Nephron progenitor cell (in vitro differentiated cells): ENCODE measurements at places on chromosomes 6 and 20.
A peak's percentile ranks its signal among the peaks of the same experiment; 100 is the strongest.

DNA sequence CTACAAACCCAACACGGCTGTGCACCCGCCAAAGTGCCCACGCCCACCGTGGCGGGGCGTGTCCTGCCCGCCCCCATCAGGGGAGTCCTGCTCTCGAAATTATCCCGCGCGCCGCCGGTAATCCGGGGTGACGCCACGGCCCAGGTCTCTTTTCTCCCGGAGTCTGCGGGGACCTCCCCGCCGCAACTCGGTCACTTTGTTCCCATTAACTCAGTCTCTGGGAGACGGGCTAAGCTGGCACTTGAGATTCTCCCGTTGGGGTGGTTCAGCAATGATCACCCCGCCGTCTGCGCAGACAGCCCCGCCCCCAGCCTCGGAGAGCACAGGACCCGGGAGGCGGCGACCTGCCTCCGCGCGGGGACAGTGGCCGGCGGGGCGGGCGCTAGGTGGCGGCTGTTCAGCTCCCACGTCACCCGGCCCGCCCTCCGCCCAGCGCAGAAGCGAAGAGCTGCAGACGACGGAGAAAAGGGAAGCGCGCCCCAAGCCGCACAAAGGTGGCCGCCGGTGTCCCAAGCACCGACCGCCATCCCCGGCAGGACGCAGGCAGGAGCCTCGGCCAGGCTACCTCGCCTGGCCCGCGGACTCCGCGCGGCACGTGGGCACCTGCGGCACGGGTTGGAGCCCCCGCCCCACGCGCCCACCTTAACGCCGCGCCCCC lies 31.5 kb downstream of the SF3B5 start:
- DNase-seq = peak; percentile 92
- no peak overlapping the region for H3K27ac ChIP-seq
- no peaks in the 10 kb centered on the region for H3K36me3 ChIP-seq
- peaks cover 87% of the 10 kb centered on the region for H3K27me3 ChIP-seq
- peaks cover 12% of the 10 kb centered on the region for H3K4me1 ChIP-seq

- no peak overlapping the region for H3K27ac ChIP-seq
- peaks cover 12% of the 10 kb centered on the region for H3K36me3 ChIP-seq
- H3K4me1 ChIP-seq = no peaks in the 10 kb centered on the region
- H3K27me3 ChIP-seq = no peaks in the 10 kb centered on the region
Observed at GRCh38 chr6:80227545-80228105, 121.2 kb downstream of the BCKDHB start.

DNA sequence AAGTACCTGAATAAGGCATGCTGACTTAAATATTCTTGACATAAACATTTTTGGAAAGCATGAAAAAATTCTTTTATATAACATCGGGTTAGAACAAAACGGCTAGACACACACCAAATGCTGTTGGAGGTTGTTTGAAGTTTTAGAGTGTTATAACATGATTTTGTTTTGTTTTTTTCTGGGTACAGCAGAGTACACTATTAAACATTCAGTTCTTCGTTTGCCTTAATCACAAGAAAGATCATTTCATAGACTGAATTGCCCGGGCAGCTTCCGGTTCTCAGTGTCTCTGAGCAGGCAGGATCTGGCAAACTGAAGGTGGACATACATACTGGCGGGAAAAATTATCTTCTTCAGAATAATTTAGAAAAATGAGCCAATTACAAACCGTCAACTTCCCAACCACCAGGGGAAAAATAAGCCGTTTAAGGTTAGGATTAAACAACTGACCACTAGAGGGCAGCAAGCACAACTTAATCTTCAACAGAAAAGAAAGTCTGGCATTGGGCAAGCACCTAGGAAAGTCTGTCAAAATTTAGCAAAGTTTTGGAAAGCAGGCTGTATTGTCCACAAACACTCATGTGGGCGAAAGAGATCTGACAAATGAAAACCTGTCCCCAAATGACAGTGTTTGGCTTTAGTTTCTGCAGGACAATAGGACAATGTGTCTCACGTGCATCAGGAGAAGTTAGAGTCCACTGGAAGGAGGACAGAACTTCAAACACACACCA lies 15.0 kb downstream of the ZNF217 start:
- DNase-seq = peak; percentile 48
- peak overlapping the region; percentile 26 for H3K4me3 ChIP-seq
- peaks cover 67% of the 10 kb centered on the region for H3K36me3 ChIP-seq
- no peak overlapping the region for H3K27ac ChIP-seq
- peaks cover 33% of the 10 kb centered on the region for H3K4me1 ChIP-seq

DNA sequence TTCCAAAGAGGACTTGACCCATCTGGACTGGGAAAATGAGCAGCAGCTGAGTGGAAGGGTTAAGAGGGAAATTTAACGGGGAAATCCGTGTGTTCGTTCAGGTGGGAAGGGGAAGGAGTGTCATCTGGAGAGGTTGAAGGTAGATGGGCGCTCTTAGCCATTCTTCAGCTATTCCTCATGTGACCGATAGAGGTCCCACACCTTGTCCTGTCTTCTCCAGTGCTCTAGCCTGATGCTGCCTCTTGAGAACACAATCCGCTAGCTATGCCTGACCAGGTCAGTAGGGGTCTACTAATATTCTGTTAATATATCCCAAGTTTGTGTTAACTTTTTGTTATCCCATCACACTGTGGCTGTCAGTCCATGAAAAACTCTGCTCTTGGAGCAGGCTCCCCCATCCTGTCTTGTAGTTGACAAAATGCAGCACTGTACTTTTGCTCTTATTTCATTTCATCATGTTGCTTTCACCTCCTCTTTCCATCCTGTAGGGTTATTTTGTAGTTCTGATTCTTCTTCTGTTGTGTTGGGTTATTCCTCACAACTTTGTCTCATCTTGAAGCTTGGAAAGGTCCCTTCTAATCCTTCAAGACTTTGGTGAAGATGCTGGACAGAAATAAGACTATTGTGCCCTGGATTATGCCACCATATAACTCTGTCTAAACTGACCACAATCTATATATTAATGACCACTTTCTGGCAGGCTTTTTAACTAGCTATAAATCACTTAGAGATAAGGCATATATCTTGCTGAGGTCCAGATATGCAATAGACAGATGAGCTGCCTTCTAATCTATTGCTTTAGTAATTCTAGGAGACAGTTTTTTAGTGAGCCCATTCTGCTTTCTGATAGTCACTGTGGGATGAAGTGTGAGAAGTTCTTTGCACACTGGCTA lies 123.4 kb upstream of the SUPT3H start:
- no peak overlapping the region for H3K27ac ChIP-seq
- peaks cover 6% of the 10 kb centered on the region for H3K27me3 ChIP-seq
- H3K4me1 ChIP-seq = peaks cover 67% of the 10 kb centered on the region
- no peak overlapping the region for H3K4me3 ChIP-seq
- H3K36me3 ChIP-seq = no peaks in the 10 kb centered on the region

DNA sequence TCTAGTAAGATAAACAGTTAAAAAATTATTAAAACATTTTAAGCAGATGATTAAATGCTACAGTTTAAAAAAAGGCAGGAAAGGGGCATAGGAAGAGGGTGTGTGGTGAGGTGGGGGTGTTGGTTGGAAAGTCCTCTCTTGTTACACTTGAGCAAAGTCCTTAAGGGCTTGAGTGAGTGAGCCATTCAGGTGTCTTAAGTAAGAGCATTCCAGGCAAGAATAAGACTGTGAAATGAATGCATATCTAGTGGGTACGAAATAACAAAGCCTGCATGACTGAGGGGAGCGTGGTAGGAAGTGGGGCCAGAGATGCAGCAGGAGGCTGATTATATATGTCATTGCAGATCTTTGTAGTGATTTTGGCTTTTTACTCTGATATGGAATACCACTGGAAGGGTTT lies 5.1 kb downstream of the CDKAL1 start:
- no peak overlapping the region for H3K4me3 ChIP-seq
- no peaks in the 10 kb centered on the region for H3K27me3 ChIP-seq
- peaks cover 51% of the 10 kb centered on the region for H3K36me3 ChIP-seq
- peaks cover 44% of the 10 kb centered on the region for H3K4me1 ChIP-seq

DNA sequence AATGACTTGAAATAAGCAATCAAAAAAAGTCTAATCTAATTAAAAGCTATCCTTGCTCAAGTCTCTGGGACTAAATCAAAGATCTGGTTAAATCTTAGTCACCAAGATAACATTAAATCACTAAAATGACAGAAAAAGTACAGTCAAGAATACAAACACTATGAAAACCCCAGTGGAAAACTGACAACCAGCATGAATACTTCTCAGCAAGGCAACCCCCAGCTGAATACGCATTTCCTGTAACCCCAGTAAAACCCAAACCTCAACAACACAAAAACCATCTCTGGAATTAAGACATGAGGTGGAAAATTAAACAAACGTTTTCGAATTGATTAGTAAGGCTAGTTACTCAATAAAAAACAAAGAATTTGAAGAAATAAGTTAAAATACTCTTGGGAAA lies 23.7 kb upstream of the ZC3H12D start:
- no peak for DNase-seq
- no peaks in the 10 kb centered on the region for H3K27me3 ChIP-seq
- no peaks in the 10 kb centered on the region for H3K4me1 ChIP-seq
- H3K36me3 ChIP-seq = peaks cover 35% of the 10 kb centered on the region
- H3K4me3 ChIP-seq = no peak overlapping the region

DNA sequence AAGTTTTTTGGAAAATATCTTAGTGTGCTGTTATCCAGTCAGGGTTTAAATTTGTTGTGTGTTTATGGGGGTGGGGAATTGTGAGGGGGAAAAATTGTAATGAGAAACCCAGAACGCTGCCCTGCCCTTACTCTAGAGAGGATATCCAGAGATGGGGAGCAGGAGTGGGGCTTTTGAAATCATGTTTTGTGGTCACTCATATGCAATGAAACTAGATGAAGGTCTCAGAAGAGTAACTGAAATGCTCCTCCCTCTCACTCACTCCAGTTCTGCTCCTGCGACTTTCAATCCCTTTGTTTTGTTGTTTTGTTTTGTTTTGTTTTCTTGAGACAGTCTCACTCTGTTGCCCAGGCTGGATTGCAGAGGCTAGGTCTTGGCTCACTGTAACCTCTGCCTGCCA lies 100.0 kb downstream of the CRYBG1 start:
- H3K27ac ChIP-seq = no peak overlapping the region
- no peak overlapping the region for H3K4me3 ChIP-seq
- peaks cover 7% of the 10 kb centered on the region for H3K27me3 ChIP-seq
- no peaks in the 10 kb centered on the region for H3K36me3 ChIP-seq

- no peaks in the 10 kb centered on the region for H3K27me3 ChIP-seq
- peaks cover 32% of the 10 kb centered on the region for H3K36me3 ChIP-seq
- H3K27ac ChIP-seq = no peak overlapping the region
- H3K4me1 ChIP-seq = peaks cover 5% of the 10 kb centered on the region
Observed at GRCh38 chr20:62195736-62196135, 12.9 kb downstream of the MTG2 start.

- no peaks in the 10 kb centered on the region for H3K36me3 ChIP-seq
- peaks cover 67% of the 10 kb centered on the region for H3K4me1 ChIP-seq
- DNase-seq = no peak
- H3K27me3 ChIP-seq = peaks cover 5% of the 10 kb centered on the region
- H3K4me3 ChIP-seq = no peak overlapping the region
Observed at GRCh38 chr20:52923123-52923937, 48.8 kb upstream of the TSHZ2 start.

GRCh38 chr6:114428341-114428740 lies 85.5 kb upstream of the HS3ST5 start:
- H3K4me1 ChIP-seq = peaks cover 39% of the 10 kb centered on the region
- no peak overlapping the region for H3K27ac ChIP-seq
- H3K36me3 ChIP-seq = no peaks in the 10 kb centered on the region
- peaks cover 53% of the 10 kb centered on the region for H3K27me3 ChIP-seq
- DNase-seq = no peak

DNA sequence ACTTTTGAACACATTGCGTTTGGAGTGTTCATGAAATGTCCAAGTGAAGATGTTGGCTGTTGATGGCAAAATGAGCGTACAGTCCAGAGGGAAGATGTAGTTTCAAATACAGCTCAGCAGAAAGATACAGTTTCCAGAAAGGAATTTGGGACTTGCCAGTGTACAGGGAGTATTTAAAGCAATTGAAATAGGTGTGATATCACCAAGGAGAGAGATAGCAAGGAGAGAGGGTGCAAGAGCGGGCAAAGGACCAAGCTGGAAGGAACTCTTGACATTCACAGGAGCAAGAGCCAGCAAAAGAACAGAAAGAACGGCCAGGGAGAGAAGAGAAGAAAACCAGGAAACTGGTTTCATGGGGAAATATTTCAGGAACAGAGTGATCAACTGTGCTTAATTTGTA lies 47.8 kb downstream of the CARMIL1 start:
- no peak for DNase-seq
- H3K4me1 ChIP-seq = peaks cover 24% of the 10 kb centered on the region
- H3K36me3 ChIP-seq = no peaks in the 10 kb centered on the region
- no peak overlapping the region for H3K27ac ChIP-seq

GRCh38 chr20:13765299-13765698 lies 19.4 kb downstream of the ESF1 start:
- H3K4me1 ChIP-seq = no peaks in the 10 kb centered on the region
- no peak overlapping the region for H3K27ac ChIP-seq
- no peak for DNase-seq
- H3K36me3 ChIP-seq = peaks cover 88% of the 10 kb centered on the region
- no peak overlapping the region for H3K4me3 ChIP-seq
- H3K27me3 ChIP-seq = peaks cover 3% of the 10 kb centered on the region

- no peak overlapping the region for H3K4me3 ChIP-seq
- H3K27ac ChIP-seq = no peak overlapping the region
- DNase-seq = no peak
- peaks cover 3% of the 10 kb centered on the region for H3K27me3 ChIP-seq
- no peaks in the 10 kb centered on the region for H3K4me1 ChIP-seq
Observed at GRCh38 chr20:31474097-31474436, 860 bp downstream of the DEFB124 start.

DNA sequence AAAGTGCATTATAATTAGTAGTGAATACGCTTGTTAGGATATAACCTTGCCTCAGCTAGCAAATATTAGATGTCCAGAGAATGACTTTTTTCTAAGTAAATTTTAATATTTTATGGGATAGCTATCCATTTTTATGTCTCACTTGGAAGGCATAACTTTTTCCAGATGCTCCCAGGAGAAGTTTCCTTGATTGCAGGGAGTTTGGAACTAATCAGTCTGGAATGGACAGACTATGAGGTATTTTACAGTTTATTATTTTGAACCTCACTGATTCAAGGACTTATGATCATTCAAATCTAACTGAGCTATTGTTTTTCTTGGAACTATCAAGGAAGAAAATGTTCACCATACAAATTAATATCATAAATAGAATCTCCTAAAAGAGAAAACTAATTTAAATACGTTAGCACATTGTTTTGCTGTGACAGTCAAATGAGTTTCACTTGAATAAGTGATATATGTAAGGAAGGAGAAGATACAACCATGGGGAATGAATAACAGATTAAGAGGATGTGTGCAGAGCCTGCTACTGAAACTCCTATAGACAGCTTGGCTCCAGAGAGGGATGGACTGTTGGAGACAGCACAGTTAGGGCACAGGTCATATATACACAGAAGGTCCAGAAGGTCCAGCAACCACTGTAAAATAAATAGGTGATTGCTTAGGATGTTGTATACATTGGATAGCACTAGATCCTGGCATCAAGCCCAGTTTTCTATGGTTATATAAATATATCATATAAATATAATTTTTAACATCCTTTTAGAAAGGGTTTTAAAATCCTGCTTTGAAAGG lies 20.6 kb upstream of the LCA5 start:
- H3K27me3 ChIP-seq = no peaks in the 10 kb centered on the region
- H3K4me1 ChIP-seq = no peaks in the 10 kb centered on the region
- no peak for DNase-seq
- peaks cover 26% of the 10 kb centered on the region for H3K36me3 ChIP-seq
- no peak overlapping the region for H3K4me3 ChIP-seq
- no peak overlapping the region for H3K27ac ChIP-seq
